ENCODE measurements at places on chromosomes 7 and 10. TPM values are rescaled to one million over a fixed set of nuclear protein-coding genes. Genes with fewer than 3 reads are reported as not detected.

The HOXA2 gene
- 0.38 TPM for total RNA-seq

- DNase-seq, result no peak
These were observed 83.1 kb upstream of the MPP7 start for GRCh38 chr10:28385748-28386502.

The TCAF2 gene
- 0.71 TPM for total RNA-seq

The MKX gene
- 0.50 TPM for total RNA-seq

DNA sequence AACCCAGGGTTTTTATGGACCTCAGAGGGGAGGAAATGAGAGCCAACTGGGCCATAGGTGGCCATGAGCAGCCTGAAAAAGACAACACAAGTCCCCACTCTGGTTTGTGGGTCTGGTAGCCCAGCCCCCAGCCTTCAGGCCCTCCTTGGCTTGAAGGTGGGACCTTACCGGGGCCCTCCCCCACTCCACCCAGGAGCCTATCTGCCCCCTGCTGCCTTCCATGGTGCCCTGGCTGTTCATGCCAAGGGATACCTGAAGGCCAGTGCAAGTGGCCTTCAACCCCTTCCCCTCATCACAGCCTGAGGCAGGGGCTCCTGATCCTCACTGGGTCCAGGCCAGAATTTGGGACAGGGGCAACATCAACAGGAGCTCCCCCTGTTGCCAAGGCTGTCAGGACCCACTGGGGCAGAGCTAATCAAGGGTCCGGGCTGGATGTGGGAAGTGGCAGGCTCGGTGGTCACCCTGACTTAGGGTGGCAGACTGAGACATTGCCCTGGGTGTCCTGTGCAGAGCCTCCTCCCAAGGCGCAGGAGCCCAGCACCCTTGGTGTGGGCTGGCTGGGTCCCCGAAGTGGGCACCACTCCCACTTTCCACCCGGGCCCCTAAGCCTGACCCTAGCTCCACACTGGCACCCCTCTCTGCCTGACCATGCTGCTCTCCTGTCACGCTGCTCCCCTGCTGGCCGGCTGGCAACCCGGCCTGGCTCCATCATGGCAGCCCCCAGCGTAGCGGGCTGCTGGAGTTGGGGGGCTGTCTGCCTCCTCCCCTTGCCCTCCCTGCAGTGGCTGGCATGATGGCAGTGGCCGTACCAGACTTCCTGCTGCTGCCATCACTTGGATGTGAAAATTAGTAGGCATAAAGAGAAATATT is 6.4 kb downstream of the WDFY4 start:
- no peak for DNase-seq

GRCh38 chr10:101495324-101495925 is 92.6 kb downstream of the POLL start:
- DNase-seq, result no peak

DNA sequence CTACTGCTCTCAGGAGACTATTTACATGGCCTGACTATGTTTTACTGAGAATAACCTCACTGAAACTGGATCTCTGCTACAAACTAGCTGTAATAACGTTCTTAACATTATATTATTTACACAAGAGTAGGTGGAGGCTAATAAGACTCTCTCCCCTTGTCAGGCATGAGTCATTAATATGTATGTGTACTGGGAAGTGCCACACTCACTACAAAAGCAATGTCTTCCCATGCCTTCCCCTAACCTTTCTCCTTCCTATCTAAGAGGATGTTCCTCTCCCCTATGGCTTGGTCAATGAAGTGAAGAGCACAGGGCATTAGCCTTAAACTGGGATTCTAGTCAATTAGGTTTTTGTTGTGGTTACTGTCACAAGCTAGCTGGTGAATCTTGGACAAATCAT is 147.9 kb downstream of the DGKB start:
- DNase-seq, result no peak

DNA sequence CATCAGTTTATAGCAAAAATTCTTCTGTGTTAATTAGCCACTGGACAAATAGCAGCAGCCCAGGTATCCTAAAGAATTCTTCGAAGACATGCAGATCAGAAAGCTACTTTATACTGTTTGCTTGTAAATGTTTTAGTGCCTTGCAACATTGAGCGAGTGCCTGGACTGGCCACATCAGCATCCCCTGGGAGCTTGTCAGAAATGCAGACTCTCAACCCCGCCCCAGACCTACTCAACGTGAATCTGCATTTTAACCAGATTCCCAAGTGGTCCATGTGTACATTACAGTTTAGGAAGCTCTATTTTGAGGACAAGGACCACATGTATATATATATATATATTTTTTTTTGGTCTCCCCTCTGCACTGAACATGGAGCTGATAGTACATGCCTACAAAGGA is 18.5 kb upstream of the PLEKHS1 start:
- no peak for DNase-seq

- no peak for DNase-seq
These were observed 162.6 kb downstream of the SDK1 start for GRCh38 chr7:3463696-3464095.

GRCh38 chr10:103849880-103850571 is 5.3 kb downstream of the SH3PXD2A start:
- peak; percentile 72 for DNase-seq

GRCh38 chr7:144534655-144535395 is 131.3 kb upstream of the NOBOX start:
- no peak for DNase-seq

GRCh38 chr7:2232766-2233520 is at the start of gene MAD1L1:
MAD1L1 (minus strand) TSS chr7:2232945; CDS start chr7:2230133, 2,812 bp downstream.
- peak; percentile 93 for DNase-seq

DNA sequence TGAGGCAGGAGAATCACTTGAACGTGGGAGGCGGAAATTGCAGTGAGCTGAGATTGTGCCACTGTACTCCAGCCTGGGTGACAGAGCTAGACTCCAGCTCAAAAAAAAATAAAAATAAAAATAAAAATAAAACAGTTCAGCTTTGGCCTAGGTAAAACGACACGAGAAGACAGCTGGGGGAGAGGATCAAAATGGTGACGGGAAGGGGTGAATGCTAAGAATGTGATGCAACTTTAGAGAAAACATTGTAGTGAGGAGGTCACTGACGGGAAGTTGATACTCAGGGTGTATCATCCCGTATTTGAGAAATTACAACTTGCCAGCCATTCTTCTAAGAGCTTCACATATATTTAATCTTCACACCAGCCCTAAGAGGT is 1.1 kb downstream of the NDST2 start:
- no peak for DNase-seq

The GHRHR gene
- total RNA-seq, result not detected

DNA sequence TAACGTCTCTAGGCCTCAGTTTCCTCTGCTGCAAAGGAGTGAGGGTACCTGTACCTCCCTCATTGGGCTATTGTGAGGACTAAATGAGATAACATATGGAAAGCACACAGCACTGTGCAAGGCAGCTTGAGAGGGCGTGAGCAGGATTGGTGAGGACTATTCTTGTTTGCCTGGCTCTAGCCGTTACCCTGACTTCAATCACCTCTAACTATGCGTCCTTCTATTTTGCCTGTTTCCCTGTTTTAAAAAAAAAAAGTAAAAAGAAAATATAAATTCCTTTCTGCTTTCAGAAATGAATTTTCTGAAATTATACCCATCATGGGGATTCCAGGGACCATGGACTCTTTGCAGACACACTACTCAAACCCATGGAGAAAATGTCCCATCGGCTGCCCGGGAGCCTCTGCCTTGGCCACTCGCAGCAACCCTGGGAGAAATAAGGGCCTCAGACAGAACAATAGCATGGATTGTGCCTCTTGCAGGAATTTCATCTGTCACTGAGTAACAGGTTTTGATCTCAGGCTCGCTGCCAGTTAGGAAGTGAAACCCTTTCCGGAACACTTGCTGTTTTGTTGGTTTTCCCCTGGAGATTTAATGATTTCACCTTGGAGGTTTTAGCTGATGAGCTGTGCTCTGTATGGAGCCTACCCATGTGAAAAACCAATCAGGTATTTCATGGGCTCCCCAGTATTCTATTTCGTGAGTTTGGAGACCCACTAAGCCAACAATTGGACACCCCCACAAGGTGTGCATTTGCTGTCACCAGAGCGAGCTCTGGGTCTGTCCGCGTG is 55.6 kb downstream of the STEAP1B start:
- peak; percentile 46 for DNase-seq

DNA sequence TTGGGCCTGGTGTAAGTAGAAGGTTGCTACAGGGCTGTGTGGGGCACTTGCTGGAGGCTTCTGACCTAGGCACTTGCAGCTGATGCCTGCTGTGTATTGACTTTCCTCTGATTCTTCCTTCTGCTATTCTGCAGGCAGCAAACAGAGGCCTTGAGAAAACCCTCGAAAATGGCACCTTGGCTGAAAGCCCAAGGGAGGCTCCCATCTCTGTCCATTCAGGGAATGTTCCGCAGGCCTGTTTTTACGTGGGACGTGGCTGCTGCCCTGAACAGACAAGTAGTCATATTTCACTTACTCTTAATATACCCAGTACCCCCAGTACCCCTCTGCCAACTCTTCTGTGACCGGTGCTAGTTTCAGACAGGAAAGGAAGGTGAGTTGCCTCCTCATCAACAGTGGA is 664.7 kb downstream of the INHBA start:
- no peak for DNase-seq

DNA sequence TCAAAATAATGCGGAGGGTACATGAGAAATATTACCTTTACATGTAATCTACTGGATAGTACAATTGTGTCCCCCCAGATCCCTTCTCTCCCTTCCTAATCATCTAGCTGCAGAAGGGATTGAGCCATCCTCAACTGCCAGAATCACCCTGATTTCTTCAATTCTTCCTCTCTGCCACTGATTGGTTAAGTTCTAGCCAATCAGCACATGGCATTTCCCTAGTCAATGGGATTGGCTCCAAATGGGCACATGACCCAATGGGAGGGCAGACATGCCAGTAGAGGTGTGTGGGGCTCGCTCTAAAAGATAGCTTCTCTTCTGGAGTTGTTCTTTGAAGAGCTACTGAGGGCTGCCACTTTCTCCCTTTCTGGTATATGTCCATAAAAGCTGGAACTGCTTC is 20.9 kb upstream of the UBE3C start:
- no peak for DNase-seq

GRCh38 chr7:12436126-12436525 is 32.5 kb upstream of the VWDE start:
- DNase-seq, result no peak

The MACC1 gene
- 0.06 TPM for total RNA-seq

The TET1 gene
- total RNA-seq, result 3.4 TPM

DNA sequence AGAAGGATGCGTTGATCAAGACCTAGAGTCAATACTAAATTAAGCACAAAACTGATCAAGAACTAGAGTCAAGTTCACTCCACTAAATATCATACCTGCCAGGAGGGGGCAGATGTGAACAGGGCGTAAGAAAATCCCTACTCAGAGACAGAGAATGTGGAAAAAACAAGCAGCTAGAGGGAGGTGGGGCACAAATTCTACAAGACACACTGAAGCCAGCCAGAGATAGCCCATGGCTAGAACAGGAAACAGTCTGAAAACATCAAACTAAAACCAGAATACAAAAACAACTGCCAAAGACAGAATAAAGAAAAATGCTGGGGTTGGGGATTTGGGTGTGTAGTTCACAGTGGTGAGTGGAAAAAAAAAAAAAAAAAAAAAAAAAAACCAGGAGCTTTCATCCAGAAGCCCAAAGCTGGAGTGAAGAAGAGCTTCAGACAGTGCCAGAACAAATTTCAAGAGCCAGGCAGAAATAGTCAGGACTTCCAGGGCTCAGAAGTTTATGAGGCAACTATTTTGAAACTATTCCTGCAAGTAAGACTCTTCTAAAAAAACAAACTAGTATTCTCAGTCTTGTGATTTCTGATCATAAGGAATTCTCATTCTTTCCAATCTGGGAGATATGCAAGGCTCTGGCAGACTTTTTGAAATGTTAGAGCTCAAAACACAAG is 118.3 kb downstream of the CCDC71L start:
- peak; percentile 65 for DNase-seq

- DNase-seq, result no peak
These were observed 47.8 kb upstream of the PARD3 start for GRCh38 chr10:34862892-34863291.

GRCh38 chr7:96723622-96724021 is 14.0 kb upstream of the SEM1 start:
- no peak for DNase-seq

The CWF19L1 gene
- 12.8 TPM for total RNA-seq

The PPP2R2D gene
- 38.4 TPM for total RNA-seq

GRCh38 chr7:132082394-132082793 is 493.9 kb downstream of the PLXNA4 start:
- DNase-seq, result no peak

DNA sequence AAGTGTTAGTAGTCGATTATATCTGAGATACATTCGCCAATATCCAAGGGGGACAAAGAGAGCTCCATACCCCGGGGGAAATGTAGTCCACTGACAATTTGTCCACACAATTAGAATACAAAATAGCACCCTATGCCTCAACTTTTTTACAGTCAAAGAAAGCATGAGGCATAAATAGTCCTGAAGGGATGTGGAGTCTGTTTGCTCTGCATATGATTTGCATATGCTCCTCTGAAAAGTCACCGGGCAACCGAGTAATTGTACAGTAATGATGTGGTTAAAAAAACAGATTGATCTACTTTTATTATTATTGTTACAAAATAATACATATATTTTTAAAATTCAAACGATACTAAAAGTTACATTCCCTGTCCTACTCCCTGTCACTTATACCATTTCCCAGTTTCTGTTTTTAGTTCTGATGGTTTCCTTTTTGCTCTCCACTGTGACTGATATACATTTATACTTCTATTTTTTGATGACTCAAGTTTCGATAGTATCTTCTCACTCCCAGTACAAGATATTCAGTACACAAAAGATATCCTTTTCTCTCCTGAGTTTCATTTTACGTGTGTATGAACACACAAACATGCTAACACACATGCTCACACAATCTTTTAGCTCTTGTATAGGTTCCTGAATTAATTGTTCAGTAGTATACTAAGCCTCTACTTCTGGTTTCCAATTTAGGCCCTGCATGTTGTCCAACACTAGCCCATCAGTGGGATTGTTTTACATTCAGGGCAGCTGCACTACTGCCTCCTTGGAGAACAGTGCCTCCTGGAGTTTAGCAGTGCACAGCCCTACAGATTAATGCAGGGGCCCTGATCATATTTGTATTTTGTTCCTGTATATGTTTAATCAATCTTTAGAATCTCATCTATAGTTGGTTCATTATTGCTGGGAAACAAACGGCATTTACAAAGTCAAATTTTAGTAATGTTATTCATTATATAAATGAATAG is 130.9 kb downstream of the TES start:
- DNase-seq, result no peak

- no peak for DNase-seq
These were observed 4.6 kb downstream of the ITGB1 start for GRCh38 chr10:32953277-32953927.

The MEPCE gene
- total RNA-seq, result 23.9 TPM

DNA sequence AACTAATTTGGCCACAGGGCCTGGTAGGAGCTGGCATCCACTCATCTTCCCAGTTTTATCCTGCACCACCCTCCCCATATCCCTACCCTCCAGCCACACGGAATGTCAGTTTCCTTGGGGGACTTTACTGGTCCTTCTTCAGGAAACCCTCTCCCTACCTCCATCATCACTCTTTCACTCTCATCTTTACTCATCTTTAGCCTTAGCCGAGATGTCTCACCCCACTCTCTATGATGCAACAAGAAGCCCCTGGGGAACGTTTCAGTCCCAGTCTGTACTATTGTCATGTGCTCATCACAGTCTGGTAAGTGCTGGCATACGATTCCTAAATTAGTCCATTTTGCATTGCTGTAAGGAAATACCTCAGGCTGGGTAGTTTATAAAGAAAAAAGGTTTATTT is 34.9 kb upstream of the TMEM248 start:
- no peak for DNase-seq

GRCh38 chr7:81973117-81973516 is 203.3 kb upstream of the HGF start:
- DNase-seq, result no peak
